ENCODE measurements at places on chromosomes 5 and 9.

DNA sequence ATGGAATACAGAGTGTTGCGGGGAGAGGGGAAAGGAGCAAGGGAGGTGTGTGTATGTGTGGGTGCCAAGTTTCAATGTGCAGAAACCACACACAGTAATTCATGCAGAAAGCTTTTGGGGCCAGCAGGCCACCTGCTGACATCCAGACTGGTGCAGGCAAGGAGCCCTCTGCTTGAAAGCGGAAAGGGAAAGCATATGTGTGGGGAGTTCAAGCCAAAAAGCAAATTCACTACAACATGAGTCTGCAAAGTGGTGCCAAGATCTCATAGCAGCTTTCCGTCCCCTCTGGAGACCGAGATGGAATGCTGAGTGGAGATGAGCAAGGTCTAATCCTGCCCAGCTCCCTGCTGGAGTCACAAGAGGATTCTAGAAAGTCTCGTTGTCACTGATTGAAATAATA, 159.7 kb upstream of the VLDLR start:
- DNase-seq, result no peak

DNA sequence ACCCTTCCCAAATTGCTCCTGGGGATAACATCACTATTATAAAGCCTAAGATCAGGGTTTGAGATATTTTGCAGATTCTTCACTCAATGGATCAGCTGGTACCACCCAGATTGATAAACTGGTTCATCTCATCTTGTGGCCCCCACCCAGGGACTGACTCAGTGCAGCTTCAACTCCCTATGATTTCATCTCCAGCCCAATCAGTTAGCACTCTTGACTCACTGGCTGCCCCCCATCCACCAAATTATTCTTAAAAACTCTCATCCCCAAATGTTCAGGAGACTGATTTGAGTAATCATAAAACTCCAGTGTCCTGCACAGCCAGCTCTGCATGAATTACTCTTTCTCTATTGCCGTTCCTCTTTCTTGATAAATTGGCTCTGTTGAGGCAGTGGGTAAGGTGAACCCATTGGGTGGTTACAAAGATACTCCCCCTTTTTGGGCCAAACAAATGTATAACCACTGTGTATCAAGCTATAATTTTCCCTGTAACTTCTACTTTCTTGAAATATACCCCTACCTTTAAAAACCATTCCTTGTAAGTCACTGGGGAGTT, 263.3 kb upstream of the IL12B start:
- DNase-seq, result no peak

GRCh38 chr9:32497921-32498320, 28.1 kb downstream of the RIGI start:
- DNase-seq, result no peak

- DNase-seq, result no peak
These were observed 662.6 kb downstream of the ACTL7B start for GRCh38 chr9:108193026-108193710.

DNA sequence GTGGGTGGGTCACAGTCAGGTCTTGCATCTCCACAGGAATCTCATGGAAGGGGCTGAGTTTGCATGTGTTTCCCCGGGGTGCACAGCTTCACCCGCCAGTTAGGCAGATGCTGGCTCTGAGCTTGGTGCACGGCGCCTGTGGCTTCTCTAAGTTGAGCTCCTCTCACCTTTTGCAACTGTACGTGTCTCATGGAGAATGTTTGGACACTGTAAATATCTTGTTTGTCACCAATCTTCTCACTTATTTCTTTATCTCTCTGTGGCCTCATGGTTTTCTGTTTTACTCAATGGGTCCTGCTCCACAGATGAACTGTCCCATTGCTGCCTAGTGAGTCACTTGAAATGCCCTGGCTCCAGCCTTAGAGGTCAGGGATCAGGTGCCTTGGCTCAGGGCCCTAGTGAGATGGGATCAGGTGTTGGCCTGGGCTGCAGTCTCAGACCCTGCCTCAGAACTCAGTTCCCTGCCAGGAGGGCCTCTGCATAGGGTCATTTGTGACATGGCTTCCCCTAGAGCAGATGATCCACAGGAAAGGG, 61.6 kb downstream of the WNK2 start:
- DNase-seq, result no peak

DNA sequence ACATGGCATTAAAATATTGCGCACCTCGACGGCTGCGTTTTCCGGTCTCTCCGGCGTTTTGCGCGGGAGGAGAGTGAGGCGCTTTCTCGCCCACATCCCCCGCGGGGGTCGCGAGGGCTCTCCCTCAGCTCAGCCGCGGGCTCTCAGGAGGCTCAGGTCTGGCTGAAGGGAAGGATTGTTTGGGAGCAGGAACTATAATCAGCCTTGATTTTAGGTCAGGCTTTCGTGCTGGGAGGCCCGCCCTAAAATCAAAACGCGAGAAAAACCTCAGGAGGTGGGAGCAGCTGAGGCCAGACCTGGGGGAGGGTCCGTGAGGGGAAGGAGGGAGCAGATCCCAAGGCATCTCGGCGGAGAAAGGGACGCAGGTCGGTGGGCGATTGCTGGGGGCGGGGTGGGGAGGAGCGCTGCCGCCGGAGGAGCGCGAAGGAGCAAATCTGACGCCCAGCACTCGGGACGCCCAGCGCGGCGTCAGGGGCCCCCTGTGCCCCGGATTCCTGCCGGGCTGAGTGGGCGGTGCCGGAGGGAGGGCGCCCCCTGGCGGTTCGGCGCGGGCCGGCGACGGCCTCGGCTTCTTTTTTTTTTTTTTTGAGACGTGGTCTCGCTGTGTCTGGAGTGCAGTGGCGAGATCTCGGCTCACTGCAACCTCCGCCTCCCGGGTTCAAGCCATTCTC, 18.7 kb upstream of the RNF130 start:
- DNase-seq, result peak; percentile 72

- peak; percentile 31 for DNase-seq
These were observed 49.1 kb downstream of the NIPAL4 start for GRCh38 chr5:157509093-157509492.

GRCh38 chr9:127731938-127732337, 3.2 kb downstream of the TOR2A start:
- no peak for DNase-seq

- peak; percentile 4 for DNase-seq
These were observed 6.2 kb downstream of the ZFYVE16 start for GRCh38 chr5:80414113-80414512.

GRCh38 chr5:109335114-109335513, 74.7 kb downstream of the PJA2 start:
- no peak for DNase-seq

GRCh38 chr5:59178482-59178881, 595.6 kb downstream of the RAB3C start:
- DNase-seq, result no peak

- DNase-seq, result no peak
These were observed 6.2 kb upstream of the TMEM171 start for GRCh38 chr5:73114044-73114688.

DNA sequence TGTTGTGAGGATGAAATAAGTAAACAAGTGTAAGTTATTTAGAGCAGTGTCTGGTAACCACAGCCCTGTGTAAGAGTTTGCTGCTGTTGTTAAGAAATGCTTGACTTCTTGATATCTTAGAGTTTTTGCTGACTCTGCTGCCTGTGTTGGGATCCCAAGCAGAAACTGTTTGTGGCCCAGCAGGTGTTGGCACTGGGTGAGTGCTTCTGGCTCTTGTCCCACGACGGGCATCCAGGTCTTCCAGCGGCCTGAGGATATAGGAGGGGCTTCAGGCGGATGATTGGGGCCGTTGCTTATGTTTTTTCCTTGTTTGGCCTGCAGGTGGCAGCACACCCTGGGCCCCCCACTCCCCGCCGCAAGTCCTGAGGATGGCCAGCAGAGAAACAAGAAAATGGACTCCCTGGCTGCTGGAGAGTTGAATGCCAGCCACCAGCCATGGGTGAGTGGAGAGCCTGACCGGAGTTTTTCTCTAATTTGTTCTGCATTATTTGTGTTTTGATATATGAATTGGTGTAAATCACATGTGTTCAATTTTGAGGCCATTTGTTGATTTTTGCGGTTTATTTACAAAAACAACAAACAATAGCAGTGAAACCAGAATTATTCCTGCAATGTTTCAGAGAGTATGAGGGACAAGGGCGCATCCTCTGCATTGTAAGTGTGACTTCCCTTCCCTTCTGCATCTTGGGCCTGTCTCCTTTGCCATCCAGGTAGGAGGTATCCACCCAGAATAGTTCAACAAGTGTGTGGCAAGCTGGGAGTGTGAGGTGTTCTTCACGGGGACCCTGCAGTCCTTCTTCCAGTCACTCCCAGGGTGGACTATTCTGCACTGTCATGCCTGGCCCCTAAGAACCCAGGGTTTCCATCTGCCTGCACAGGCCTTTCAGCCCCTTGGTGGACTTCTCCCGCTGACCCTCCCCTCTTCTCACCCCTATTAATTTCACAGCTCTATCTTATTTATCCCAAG, 50.3 kb downstream of the SLC22A5 start:
- peak; percentile 83 for DNase-seq

DNA sequence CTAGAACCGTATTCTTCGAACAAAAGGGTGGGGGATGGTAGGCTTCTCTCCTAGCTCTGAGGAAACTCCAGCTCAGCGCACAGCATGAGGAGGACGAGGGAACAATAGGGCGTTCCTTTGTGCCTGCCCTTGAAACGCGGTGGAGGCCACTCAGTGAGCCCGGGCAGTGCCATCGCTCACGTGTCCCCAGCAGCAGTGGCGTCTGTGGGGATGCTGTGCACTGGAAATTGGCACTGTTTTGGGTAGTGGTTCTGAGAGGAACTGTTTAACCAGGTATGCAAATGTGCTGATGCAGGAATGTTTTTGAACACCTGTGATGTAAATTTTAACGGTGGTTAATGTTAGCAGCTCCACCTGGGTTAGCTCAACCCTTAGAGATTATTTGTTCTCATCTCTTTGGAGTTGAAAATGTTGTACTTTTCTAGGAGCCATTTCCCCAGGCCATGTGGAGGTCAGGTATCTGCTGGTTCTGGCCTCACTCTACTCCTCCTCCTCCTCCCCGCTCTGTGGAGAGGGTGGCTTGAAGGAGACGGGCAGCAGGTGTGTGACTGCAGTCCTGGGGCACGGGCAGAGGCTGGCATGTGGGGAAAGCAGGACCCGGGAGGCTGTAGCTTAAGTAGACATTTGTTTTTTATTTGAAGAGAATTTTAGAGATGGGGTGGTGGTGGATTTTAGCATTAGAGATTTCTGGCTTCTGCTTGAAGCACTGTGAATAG, 48.3 kb downstream of the EHMT1 start:
- no peak for DNase-seq

- no peak for DNase-seq
These were observed 95.9 kb upstream of the FCN2 start for GRCh38 chr9:134784577-134785305.

DNA sequence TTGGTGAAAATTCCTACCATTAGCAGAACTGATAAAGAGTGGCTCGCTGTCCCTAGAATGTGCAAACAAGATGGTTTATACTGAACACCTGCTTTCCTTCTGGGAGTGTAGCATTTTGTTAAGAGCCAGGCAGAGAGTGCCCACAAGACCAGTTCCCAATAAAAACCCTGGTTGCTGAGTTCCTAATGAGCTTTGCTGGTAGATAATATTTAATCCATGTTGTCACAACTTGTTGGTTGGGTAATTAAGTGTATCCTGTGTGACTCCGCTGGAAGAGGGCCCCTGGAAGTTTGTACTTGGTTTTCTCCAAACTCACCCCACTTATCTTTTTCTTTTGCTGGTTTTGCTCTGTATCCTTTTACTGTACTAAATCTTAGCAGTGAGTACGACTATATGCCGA, 39.5 kb upstream of the GOLGA1 start:
- DNase-seq, result no peak

DNA sequence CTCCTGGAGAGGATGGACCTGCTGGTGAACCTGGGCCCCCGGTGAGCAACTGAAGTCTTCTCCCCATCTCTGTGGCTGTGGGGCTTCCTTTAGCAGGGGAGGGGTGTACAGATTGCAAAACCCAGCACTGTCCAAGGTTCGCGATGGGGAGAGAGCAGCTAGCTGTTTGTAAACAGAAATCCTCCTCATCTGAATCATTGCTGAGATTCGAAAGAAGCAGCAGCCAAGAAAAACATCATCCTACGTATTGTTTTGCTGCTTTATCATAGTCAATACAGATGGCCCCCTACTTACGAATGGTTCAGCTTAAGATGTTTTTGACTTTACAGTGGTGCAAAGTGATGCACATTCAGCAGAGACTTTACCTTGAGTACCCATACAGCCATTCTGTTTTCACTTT, 80.0 kb upstream of the TGFBR1 start:
- DNase-seq, result no peak

DNA sequence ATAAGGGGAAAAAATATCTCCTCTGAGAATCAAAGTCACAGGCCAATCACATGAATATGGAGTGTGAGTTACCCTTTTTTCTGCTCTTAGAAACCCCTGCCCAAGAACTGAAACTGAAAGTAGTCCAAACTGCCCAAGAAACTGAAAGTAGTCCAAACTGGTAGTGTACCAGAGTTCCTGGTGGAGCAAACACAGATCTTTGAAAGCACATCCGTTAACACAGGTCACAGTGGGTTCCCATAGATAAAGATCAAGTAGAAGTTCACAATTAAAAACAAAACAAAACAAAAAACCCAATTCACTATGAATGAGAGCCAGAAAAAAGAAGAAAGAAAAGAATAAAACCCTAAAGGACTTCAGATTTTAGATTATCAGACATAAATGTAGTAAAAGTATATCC, 332.4 kb upstream of the EFNA5 start:
- DNase-seq, result peak; percentile 87

- no peak for DNase-seq
These were observed 4.7 kb downstream of the GADD45G start for GRCh38 chr9:89609426-89610006.

All from lung microvascular endothelial cell (primary cell).